ENCODE measurements at places on chromosomes 5 and 9.
A peak's percentile ranks its signal among the peaks of the same experiment; 100 is the strongest.

DNA sequence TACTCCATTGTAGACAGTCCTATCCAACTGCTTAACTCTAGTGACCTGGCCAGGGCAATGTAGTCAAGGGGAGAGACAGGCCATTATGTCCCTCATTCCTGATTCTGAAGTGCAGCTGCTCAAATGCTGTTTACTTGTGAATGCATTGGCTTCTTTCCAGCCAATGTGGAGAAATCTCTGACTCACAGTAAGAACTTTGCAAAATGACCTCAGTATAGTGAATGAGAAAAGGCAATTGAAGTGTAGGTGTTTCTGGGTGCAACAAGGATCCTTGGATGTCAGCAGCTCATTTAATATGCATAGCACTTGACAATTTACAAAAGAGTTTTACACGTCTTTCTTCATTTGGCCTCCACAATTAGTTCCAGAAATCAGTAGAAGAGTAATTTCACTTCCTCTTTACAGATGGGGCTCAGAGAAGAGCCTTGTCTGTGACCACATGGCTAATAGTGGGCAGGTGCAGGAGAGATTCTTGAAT, 367.2 kb downstream of the OSTF1 start:
- DNase-seq: peak; percentile 32

GRCh38 chr5:159339460-159339859, 9.2 kb upstream of the IL12B start:
- no peak for DNase-seq

DNA sequence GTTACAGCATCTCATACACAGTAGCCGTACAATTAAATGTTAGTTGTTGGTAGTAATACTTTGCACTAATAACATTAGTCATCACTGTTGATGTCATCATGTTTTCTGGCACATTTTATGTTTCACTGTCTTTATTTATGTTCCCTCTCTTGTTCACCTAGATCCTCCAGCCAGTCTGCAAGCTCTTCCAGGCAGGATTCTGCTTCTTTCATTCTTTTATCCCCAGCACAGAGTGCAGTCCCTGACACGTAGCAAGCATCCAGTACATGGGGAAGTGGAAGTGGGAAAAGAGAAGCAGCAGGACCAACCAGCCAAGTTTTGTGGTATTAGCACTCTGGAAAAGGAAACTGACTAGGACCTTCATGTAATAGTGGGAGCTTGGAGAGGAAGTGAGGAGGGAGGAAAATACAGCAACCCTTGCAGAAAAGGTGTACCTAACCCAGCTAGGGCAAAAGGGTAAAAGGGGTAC, 89.7 kb upstream of the SLC44A1 start:
- DNase-seq: peak; percentile 46

- no peak for DNase-seq
Measured at GRCh38 chr5:91164424-91164823, 218.7 kb downstream of the ARRDC3 start.

GRCh38 chr9:89601856-89602562, 2.8 kb upstream of the GADD45G start:
- DNase-seq: no peak

- no peak for DNase-seq
Measured at GRCh38 chr9:132408521-132408920, 1.5 kb upstream of the CFAP77 start.

DNA sequence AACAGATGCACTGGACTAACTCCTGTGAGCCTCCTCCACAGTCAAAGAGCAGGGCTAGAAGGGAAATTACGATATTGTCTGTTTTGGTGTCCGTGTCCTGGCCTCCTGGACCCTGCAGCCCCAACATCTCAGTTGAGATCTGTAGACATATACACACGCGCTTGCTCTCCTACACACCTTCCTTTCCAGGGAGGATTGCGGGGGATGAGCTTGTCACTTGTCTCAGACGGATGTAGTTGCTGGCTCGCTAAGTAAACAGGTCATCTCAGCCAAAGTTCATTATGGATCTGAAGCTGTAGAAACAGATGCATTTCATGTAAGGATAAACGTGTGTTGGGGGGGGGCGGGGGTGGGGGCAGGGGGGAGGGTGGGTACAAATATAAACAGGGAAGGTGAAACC, 549.3 kb downstream of the CCDC171 start:
- no peak for DNase-seq

DNA sequence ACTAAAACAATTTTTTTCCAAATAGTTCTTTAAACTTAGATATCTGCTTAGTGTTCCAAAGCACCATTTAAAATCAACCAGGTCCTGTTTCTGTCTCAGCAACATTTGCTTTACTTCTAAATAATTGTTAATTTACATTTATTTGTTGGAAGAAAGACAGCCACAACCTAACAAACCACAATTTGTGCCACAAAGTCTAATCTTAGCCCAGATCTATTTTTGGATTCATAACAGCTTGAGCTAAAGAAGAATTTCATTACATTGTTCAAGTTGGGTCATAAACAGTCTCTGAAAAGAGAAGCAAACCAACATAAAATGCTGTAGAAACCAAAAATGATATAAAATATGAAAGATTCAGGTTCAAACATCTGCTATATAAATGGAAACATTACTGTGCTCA, 24.4 kb downstream of the MLLT3 start:
- peak; percentile 8 for DNase-seq

- DNase-seq: no peak
Measured at GRCh38 chr5:138386290-138386689, 33.8 kb downstream of the KDM3B start.

DNA sequence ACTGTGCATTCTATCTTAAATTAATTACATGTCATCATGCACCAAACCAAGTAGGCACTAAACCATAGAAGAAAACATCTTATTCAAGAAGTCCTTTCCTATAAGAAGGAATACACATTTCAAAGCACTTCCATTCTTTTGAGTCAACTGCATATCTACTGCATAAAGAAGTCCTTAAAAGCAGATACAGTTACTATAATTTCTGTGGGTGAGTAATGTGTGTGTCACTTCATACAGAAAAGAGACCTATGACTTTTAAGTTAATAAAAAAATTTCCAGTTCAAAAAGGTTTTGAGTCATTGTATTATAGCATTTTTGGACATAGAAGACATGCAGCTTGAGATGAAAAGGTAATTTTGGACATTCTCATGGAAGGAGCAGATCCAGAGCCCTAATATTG, 125.0 kb downstream of the DTWD2 start:
- peak; percentile 54 for DNase-seq

DNA sequence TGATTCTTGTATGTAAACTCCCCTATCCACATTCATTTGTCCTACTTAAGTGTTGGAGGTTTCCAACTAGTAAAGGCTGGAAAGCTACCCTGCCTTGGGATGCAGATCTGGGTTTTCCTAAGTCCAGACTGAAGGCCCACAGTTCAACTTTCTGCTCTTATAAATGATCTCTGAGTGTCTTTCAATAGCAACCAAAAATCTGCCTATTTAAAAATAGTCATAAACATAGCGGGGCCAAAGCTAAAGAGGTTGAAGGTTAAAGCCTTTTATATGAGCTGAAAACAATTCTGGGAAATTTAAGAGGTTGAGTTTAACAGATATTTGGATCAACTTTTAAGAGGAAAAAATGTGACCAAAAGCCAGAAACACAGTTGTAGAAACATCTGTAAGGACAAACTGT, 87.2 kb downstream of the NTRK2 start:
- DNase-seq: no peak

DNA sequence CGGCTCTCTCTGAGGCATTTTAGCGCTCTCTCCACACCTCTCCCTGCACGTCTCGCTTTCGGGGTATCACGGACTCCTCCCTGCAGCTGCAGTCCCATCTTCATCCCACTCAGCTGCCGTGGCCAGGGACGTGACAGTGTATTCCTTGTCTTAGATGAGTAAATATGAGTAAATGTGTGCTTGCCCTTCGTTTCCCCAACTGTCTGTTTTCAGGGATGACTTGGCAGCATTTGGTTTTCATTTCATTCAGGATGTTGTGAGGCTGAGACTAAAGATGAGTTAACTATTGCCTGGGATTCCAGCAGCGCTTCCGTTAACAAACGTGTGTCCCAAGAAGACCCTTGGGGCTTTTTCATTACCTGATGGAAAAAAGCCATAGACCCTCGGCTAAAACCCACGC, 29.5 kb downstream of the GDNF start:
- peak; percentile 84 for DNase-seq

DNA sequence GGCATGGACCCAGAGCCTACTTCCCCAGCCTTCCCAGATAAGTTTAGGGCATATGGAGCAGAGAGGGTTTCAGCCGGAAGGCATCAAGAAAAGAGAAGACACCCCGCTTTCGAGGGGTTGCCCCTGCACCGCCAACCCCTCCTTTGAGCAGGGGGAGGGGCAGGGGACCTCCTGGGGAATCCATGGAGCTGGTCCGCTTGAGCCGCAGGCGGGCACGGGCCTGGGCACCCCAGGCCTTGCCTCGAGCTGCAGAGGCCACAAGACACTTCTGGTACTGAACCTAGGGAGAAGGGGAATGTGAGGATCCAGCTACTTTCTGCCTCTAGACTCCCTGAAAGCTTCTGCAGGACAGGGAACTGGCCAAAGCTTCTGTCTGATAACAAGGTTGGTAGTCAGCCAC, 1.3 kb upstream of the SRA1 start:
- DNase-seq: no peak

DNA sequence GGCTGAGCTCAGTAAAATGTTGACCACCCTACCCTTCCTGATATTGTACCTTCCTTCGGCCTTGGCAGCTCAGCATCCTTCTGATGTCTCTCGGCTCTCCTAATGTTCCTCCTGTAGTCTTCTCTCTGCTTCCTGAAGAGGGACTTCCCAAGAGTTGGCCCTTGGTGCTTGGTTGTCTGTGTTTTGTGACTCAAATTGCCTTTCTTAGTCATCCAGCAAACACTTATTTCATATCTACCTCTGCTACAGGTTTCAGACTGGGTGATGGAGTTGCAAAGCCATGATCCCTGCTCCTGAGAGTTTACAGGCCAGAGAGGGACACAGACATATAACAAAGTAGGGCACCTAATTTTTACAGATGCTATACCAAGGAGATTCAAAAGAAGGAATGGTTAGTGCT, 70.1 kb downstream of the SV2C start:
- DNase-seq: no peak

- no peak for DNase-seq
Measured at GRCh38 chr9:34723141-34723540, 13.2 kb upstream of the CCL21 start.

- peak; percentile 67 for DNase-seq
Measured at GRCh38 chr9:133715295-133715865, 22.8 kb downstream of the SARDH start.

DNA sequence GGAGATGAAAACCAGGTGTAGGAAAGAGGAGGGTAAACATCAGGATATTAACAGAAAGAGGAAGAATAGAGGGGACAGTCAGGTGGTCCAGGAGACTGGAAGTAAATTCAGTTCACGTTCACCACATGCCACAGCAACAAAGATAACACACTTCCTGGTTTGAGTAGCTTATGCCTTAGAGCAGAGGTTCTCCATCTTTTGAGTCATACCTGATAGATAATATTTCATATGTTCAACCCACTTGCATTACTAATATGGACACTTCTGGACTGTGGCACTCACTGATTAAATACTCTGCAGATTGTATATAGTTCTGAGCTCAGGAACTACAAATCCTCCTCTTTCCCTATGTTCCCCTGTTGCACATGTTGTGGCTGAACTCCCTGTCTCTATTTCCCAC, 179.9 kb upstream of the NR3C1 start:
- no peak for DNase-seq

DNA sequence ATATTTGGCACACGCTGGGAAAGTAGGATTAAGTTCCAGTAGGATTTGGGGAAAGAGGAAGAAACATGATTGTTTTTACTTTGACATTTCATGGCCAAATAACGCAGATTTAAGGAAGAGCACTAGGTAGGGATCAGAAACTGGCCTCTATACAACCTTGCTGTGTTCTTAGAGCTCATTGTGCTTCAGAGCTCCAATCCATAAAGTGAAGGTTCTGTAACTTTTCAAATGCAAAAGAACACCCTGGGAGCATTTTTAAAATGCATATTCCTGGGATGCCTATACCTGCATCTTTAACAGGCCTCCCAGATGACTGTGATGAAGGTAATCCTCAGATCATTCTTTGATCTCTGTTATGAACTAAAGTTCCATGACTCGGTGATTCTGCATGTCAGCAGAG, 77.1 kb downstream of the YIPF5 start:
- DNase-seq: no peak

- DNase-seq: no peak
Measured at GRCh38 chr5:95380103-95380628, 11.0 kb upstream of the FAM81B start.

- peak; percentile 85 for DNase-seq
Measured at GRCh38 chr5:176837707-176838115, 27.4 kb downstream of the UNC5A start.

- DNase-seq: peak; percentile 34
Measured at GRCh38 chr9:117103438-117104110, 311.3 kb downstream of the ASTN2 start.

DNA sequence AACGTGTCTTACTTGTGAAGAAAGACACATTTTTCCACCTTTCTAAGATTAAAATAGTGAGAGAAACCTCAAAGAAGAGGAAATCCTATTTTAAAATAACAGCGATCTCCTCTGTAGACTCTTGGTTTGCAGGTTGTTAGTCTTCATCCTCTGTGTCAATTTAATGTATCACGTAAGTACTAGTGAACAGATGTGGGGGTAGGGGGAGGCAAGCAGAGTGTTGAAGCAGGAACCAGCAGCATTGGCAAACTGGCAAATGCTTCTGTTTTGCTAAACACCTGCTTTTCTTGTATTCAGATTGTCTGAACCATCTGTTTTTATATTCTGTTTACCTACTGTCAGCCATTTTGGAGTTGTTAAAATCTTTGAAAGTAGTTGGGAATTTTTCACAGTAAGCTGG, 159.3 kb upstream of the TLX3 start:
- no peak for DNase-seq

- peak; percentile 76 for DNase-seq
Measured at GRCh38 chr9:76510041-76510440, 51.1 kb downstream of the GCNT1 start.

GRCh38 chr9:3246241-3246640, 279.6 kb downstream of the RFX3 start:
- no peak for DNase-seq

GRCh38 chr5:139642213-139642612, 5.9 kb upstream of the CXXC5 start:
- no peak for DNase-seq

- peak; percentile 50 for DNase-seq
Measured at GRCh38 chr9:95808011-95808410, 67.5 kb upstream of the ERCC6L2 start.

DNA sequence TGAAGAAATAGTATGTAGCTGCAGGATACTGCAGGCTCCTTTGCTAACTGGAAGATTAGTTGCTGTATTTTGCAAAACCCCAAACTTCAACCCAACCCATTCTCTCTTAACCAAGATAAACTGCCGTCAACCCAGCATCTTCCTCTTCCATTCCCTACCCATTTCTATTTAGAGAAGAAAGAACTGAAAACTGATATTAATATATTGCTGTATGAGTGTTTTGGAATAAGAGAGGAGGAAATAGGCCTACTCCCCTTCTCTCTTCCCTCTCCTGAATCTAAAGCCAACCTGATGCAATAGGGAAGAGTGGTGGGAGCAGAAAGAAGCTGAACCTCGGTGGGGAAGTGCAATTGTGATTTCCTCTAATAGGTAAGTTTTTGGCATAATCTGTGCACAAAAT, 83.7 kb downstream of the TMEM215 start:
- no peak for DNase-seq
